WTC11 (cell line): ENCODE measurements at places on chromosomes 3 and 15. TPM values are rescaled to one million over a fixed set of nuclear protein-coding genes. Genes with fewer than 3 reads are reported as not detected.

The DAZL gene
- total RNA-seq: 3.3 to 4.3 TPM (median 3.9 TPM) in 3 replicates

The SLC24A5 gene
- not detected in 3 replicates for total RNA-seq

The EXOG gene
- total RNA-seq: 12.2 to 13.7 TPM (median 12.9 TPM) in 3 replicates

The FBN1 gene
- 3.3 to 5.2 TPM (median 3.7 TPM) in 3 replicates for total RNA-seq

The MYLK gene
- 10.4 to 11.0 TPM (median 10.8 TPM) in 3 replicates for total RNA-seq

The TMEM40 gene
- total RNA-seq: 0.17 TPM in 1 of 3 replicates, not detected in the others

The ENTPD3 gene
- total RNA-seq: 0.39 to 0.50 TPM (median 0.44 TPM) in 3 replicates

The NRROS gene
- 3.1 to 5.1 TPM (median 4.9 TPM) in 3 replicates for total RNA-seq
